Left lung (tissue), 14 donors: ENCODE measurements at places on chromosomes 12 and 14. TPM values are rescaled to one million over a fixed set of nuclear protein-coding genes. Genes with fewer than 3 reads are reported as not detected.

Gene ZNF740
- polyA plus RNA-seq = 59.2 TPM

DNA sequence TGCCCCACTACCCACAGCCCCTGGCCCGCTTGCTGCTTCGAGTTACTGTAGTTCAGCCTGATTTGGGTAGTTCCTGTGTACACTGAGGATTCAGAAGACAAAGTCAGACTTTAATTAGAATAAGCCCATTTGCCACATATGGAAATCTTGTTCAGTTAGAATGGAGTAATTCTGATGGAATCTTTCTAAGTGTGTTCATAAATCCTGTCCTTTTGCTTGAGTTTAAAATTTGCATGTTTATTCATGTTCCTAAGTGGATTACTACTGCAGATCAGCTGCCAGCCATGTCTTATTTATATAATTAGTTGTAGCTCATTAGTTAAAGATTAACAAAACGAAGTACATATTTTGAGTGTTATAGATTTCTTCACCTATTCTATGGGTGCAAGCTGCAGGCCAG, 504.5 kb downstream of the PCNX1 start:
- DNase-seq = no peak

DNA sequence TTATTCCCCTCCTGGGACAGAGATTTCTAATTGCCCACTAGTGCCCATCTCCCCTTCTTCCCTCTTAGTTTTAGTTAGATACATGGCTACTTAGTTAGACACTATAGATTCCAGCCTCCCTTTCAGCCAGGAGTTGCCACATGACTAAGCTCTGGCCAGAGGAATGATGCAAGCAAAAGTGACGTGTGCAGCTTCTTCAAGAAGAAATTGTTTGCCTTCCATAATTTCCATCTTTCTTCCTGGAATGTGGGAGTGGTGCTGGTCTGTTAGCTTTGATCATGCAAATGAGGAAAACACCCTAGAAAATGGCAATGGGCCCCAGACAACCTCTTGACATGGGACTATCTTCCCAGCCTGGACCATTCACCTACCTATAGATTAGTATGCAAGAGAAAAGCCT, 21.4 kb downstream of the CCDC177 start:
- DNase-seq = no peak

- DNase-seq = no peak
These were observed 236.4 kb downstream of the PAWR start for GRCh38 chr12:79454338-79454843.

DNA sequence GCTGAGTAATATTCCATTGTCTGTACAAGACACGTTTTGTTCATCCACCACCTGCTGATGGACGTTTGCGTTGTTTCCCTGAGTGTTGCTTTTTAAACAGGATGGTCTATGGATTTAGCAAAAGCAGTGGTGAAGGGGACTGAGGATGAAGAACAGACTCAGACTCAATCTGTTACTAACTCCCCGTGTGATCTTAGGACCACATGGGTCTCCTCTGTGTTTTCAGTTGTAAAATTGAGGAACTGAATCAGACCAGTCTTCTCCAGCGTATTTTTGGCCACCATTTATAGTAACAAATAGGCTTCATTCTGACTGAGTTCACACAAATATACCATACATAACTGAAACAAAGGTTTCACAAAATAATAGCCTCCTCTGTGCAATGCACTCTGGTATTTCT, 85.6 kb downstream of the FOXN3 start:
- no peak for DNase-seq

- DNase-seq = no peak
These were observed 1.2 kb downstream of the GPR132 start for GRCh38 chr14:105064001-105064400.

DNA sequence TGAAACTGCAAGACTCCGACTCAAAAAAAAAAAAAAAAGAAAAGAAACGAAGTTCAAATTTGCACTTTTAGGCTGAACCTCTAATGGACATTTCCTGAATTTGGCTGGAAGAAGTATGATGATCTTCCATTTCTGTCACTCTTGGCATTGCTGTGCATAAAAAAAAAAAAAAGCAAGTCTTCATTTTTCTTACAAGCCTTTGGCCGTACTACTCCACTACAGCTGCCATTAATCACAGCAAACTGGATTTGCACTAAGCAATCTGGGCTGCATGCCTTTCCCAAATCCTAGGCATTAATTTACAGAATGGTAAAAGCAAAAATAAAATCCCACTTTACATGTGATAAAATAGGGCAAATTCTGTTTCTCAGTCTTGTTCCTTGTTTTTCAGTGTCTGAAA, 7.1 kb downstream of the CSRP2 start:
- DNase-seq = no peak

DNA sequence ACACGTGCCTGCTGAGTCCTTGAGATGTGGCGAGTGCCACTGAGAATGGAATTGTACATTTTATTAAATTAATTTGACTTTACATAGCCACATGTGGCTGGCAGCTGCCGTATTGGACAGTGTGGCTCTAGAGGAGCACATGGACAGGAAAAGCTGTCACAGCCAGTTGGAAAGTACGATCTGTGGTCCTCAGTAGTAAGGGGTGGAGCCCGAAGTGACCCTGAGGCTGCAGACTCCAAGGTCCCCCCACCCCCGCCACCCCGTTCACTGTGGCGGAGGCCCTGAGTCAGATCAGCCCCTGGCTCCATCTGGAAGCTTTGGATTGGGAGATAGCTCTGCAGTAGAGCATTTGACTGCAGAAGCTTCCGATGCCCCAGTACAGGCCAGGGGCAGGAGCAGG, 25.8 kb upstream of the BEGAIN start:
- no peak for DNase-seq

- DNase-seq = no peak
These were observed 44.6 kb downstream of the ERO1A start for GRCh38 chr14:52650774-52651173.

- peak; percentile 14 for DNase-seq
These were observed at the start of gene CCDC63 for GRCh38 chr12:110846615-110847566. Gene CCDC63 (plus strand): TSS chr12:110846987. CDS start chr12:110852955, 5,968 bp downstream.

GRCh38 chr14:102764220-102764671, 13.0 kb upstream of the TRAF3 start:
- no peak for DNase-seq

DNA sequence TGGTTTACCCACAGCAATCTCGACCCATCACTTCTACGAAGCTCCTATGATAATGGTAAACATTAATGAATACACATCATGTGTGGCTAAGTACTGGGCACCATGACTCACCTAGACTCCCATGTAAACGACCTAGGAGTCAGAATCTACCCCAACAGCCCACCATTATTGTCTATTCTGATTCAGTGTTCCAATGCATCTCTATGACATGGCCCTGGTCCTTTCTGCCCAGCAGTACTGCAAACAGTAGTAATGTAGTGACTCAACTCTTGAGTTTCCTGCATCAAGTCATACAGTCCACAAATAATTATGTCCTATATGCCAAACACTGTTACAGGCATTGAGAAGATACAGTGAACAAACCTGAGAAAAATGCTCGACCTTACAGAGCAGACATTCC, 14.6 kb downstream of the GTF2A1 start:
- no peak for DNase-seq

DNA sequence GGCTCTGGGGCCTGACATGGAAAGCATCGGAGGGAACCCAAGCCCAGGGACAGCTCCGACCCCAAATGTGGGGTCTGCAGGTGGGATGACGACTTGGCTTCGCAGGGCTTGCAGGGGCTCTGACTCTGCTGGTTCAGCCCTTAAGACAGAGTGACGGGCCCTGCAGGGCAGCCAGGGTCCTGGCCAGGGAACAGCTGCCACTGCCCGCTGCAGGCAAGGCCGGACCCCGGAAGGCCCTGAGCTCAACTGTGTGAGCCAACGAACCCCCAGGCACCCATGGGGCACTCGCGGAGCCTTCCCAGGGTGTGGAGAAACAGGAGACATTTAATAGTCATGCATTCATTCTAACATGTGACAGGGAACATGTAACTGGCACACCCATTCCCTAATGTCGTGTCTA, 120.7 kb downstream of the PIWIL1 start:
- DNase-seq = peak; percentile 55

GRCh38 chr12:450438-450837, 9.3 kb upstream of the B4GALNT3 start:
- DNase-seq = no peak

Gene HSP90B1
- polyA plus RNA-seq = 775 TPM

DNA sequence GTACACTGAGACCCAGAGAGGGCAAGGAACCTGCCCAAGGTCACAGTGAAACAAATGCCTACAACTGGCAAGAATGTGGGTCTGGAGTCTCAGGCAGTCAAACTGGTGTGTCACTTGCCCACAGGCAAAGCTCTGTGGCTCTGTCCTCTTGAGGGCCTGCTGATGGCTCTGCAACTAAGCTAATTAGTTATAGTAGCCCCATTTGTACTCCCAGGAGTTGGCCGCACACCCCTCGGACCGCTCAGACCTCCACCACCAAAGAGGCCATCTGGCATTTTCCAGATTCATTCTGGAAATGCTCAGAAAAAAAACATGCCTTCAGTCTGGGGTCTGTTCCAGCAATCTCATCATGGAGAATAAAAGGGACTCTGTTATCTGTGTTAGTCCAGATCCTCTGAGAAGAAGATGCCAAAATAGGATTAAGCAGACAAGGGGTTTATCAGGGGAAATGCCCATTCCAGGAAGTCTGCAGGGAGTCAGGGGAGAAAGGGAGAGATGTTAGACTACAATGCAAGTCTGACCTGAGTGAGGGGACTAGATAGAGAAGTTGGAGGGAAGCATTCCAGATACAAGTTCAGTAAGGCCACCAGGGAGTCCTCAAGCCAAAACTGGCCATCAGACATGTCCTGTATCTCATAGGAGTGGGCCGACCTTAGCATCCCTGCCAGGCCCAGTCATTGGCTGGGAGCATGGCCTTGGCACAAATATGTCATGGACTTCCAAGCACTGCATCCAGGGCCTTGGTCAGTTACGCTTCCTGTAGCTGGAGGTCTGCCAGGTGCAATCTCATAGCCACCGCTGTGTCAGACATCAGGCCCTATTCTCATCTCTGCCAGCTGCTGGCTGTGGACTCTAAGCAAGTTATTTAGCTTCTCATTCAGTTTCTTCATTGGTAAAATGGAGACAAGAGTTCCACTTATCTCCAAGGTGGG, 15.4 kb upstream of the OAS1 start:
- no peak for DNase-seq

GRCh38 chr12:30806989-30807694, 52.4 kb upstream of the CAPRIN2 start:
- peak; percentile 53 for DNase-seq

GRCh38 chr12:70919597-70920035, 922 bp downstream of the PTPRR start:
- no peak for DNase-seq

DNA sequence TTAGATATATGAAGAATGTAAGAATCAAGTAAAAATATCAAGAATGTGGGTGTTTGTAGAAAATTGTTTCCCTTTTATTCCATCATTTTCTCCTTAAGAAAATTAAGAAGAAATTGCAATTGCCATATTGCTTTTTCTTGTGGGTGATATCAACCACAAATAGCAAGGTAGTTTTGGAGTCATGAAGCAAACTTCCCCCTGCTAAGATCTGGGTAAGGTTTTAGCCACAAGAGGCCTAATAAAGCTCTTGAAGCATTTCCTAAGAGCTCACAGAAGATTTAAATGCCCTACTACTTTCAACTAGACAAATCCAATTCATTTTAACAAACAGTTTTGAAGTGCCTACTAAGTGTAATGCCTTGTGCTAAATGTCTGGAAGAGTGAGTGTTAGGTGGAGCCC, 2.6 kb downstream of the GRIP1 start:
- no peak for DNase-seq

DNA sequence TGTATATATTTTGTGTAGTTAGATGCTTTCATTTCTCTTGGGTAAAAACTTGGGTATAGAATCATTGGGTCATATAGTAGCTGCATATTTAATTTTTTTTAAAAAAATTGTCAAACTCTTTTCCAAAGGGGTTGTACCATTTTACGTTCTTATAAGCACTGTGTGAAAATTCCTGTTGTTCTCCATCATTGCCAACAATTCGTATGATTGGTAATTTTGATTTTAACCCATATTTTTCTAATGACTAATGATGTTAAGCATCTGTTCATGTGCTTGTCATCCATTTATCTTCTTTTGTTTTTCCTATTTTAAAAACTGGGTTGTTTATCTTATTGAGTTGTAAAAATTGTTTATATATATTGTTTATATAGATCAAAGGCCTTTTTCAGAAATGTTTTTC, 77.4 kb downstream of the OTOGL start:
- DNase-seq = no peak

DNA sequence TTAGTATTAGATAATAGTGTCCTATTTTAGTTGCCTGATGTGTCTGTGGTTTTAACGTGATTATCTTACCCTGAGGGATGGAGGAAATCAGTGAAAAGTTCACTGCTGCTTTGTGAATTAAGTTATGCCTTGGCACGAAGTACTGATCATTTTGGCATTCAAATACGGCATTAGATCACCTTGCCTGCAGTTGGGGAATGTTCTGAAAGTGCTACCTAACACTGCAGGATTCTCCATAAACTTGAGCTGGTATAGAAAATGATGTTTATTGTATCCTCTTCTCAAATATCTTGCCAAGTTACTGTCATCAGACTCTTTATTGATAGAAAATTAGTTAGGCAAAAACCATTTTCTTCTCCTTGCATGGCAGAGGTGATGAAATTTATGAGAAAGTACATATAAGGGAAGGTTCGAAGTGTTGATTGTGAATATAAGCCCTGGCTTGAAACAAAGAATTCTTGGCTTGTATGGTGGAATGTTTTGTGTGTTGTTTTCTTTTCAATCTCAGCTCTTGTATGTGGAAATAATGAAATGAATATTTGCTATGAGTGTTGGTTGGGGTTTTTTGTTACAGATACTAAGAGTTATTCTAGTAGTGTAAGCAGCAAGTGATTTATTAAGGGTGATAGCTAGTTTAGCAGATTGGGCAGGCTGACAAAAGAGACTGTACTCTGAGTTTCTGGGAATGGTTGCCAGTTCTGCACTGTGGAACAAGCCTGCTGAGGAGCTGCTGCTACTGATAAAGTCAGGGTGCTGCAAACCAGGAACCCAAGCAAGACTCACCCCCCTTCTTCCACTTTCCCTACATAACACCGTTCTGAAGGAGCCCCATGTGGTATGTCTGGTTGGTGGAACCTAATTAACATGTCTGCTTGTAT, 448.3 kb downstream of the PCNX1 start:
- DNase-seq = no peak

GRCh38 chr14:70317969-70318634, 41.4 kb downstream of the COX16 start:
- DNase-seq = peak; percentile 53

GRCh38 chr12:121378736-121379135, 21.2 kb upstream of the RNF34 start:
- no peak for DNase-seq

Gene LRTM2
- polyA plus RNA-seq = not detected

Gene CD163
- 20.0 TPM for polyA plus RNA-seq

GRCh38 chr14:29637411-29637810, 290.2 kb downstream of the PRKD1 start:
- no peak for DNase-seq

GRCh38 chr12:110269622-110270124, 11.4 kb upstream of the ATP2A2 start:
- no peak for DNase-seq

Gene DPPA3
- polyA plus RNA-seq = not detected
